ENCODE measurements at places on chromosomes 4 and X. TPM values are rescaled to one million over a fixed set of nuclear protein-coding genes. Genes with fewer than 3 reads are reported as not detected.

The SLITRK4 gene
- polyA plus RNA-seq = 0.15 TPM

The AMTN gene
- not detected for polyA plus RNA-seq

The TLR6 gene
- 0.92 TPM for polyA plus RNA-seq

The PCSK1N gene
- 2.3 TPM for polyA plus RNA-seq

DNA sequence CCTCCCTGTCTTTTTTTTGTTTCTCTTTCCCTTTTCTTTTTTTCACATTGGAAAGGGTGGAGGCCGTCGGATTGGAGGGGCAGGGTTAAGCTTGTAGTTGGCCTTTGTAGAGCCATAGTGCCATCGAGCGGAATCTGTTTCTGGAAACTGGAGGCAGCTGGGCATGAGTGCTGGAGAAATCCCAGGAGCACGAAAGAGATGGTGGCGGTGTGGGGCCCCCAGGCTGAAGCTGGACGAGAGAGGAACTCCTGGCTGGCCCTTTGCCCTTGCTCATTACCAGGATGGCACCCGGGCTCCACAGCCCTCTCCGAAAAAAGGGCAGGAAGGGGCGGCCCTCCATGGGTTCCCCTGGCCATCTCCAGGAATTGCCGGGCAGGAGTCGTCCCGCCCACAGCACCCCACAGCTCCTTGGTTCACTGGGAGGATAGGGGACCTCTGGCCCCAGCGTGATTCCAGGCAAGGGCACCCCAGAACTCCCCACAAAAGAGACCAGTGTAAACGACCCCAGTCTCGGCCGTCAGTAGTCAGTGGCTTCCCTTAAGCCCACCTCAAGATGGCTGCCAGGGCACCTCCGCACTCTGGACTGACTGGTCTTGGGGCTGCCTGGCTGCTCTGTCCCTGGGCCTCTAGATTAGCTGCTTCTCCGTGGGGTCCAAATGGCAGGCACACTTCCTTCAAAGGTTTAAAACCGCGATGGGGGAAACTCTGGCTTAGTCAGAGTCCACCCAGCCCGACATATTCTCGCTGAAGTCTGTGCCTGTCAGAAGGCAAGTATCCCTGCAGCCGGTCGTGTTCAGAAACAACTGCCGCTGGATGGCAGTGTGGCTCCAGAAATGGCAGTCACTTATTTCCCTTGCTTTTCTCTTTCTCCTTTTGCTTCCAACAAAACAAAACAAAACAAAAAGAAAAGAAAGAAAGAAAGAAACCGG, 74.1 kb downstream of the NBDY start:
- DNase-seq = peak; percentile 88

DNA sequence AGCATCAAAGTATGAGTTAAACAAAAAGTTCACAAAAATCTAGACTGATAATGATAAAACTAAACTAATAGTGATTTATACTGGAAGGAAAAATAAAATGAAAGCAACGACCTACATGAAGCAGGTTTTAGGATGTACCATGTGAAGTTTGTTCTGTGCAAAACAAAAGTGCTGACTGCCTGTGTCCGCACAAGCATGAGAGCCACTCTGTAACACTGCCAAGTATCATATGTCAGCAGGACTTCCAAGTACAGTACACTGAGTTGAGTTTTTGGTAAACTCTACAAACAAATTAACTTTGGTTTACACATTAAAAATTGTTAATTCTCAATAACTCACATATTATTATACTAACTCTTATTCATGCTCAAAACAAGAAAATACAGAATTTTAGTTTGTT, 459.0 kb downstream of the PDGFC start:
- no peak for DNase-seq

- no peak for DNase-seq
Measured at GRCh38 chr4:169437299-169438047, 166.7 kb upstream of the SH3RF1 start.

- no peak for DNase-seq
Measured at GRCh38 chrX:77922787-77923186, 12.3 kb downstream of the ATP7A start.

DNA sequence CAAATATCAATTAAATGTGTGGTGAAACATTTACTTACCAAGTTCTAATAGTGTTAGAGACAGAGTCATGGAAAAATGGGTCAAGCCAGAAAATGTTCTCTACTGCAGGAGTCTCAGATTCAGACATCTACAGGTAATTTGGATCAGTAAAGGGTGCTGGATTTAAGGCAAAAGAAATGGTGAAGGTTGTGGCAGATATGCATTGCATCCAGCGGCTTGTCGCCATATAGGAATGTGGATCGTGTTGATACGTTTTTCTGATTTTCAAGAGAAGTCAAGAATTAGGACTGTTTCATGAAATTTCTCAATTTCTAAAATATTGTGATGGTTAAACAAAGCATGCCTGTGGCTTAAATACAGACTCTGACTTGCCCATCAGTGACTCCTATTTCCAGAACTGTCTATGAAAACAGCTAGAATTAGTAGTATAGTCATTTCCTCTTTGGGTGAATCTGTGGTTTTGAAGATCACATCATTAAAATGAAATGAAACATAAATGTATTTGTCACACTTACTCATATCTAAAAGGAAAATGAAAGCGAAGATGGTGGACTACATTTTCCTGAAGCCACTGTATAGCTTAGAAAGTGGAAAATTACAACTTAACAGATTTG, 110.1 kb upstream of the VEGFC start:
- DNase-seq = no peak

DNA sequence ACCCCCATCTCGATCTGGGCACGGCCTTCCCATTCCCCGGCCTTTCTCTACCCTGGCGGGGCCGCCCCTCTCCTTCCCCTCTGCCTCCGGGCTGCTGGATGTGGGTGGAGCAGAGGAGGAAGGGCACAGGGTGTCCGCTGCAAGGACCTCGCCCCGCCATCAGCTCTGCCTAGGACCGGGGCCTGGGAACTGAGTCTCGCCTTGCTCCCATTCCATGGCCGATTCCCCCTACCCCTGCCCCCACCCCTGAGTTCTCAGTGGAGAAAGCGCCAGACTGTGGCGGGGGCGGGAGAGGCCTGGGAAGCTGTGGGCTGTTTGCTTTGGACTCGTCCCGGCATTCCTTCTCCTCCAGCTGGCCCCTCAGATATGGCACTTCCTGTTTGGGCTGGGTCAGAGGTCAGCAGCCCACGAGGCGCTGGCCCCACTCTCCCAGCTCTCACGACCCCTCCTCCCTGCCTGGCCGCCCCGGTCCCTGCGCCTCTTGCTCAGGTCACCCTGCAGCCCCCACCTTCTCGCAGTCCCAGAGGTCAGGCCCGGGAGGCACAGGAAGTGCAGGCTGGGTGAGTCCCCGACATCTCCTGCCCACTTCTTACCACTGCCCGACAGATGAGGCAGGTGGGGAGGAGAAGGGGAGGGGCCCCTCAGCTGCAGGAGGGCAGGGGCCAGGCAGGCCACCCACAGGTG, 6.4 kb upstream of the BGN start:
- no peak for DNase-seq
